ENCODE measurements at places on chromosomes 5 and 9.

DNA sequence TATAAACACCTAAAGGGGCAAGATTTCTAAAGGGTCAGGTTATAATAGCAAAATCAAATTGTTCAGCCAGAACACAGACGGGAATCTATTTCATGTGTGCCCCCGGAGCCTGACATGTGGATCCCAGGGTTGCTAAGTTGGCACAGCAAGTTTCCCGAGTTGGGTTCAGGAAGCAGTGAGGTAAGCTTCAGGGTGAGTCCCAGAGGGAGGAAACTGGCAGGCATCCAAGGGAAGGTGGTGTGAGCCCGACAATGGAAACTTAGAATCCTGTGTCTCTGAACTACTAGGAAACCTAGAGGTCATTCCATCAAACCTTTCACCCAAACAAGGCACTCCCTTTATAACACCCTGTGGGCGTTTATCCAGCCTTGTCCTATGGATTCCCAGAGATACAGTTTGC lies 98.4 kb downstream of the ADRB2 start:
- no peak for DNase-seq

DNA sequence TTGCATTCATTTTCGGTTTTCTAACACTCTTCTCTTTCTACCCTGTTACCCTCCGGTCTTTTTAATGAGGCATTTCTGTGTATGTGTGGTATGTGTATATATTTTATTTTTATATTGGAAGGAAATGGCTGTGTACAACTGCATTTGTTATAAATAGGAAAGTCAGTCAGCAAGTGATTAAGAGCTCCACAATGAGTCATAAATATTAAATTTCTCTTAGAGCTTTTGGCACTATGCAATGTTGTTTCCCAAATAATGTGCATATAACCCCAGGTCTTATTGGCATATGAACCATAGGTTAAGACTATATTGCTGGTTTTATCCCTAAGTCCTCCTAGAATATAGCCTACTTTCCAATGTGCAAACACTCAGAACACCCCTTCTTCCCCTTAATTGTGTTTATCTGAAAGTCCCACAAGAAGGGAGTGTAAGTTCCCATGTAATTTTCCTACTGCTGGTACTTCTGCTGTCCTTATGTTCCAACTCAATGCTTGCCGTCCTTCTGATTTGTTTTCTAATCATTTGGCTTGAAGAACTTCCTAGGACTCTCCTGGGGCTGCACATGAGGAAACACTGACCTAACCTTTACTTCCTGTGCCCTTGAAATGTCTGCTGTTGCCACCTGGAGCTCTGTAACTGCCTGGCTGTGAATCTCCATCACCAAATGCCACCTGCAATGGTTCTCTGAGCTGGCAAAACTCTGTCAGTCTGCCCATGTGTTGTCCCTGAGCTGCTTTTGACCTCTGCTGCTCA lies 65.5 kb upstream of the PCSK5 start:
- no peak for DNase-seq

- DNase-seq = no peak
These were observed 101.5 kb downstream of the GCNT1 start for GRCh38 chr9:76560481-76560922.

GRCh38 chr5:111737716-111738115 lies 19.3 kb downstream of the NREP start:
- no peak for DNase-seq

DNA sequence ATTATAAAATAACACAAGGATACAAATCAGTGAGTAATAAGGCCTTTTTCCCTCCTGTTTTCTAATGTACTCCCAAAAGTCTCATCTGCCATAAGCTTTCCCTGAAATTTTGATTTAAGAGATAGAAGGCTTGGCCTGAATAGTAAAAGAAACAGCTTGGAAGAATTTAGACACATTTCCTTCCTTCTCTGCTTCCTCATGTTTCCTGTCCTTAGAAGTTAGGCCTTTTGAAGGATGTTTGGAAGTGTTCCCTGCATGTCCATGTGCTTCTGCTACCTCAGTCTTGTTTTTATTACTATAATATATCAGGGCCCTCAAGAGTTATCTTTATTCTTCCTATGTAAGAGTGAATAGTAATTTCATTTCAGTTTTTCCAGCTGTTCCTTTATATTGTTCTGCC lies 242.7 kb downstream of the DEPDC1B start:
- DNase-seq = no peak

DNA sequence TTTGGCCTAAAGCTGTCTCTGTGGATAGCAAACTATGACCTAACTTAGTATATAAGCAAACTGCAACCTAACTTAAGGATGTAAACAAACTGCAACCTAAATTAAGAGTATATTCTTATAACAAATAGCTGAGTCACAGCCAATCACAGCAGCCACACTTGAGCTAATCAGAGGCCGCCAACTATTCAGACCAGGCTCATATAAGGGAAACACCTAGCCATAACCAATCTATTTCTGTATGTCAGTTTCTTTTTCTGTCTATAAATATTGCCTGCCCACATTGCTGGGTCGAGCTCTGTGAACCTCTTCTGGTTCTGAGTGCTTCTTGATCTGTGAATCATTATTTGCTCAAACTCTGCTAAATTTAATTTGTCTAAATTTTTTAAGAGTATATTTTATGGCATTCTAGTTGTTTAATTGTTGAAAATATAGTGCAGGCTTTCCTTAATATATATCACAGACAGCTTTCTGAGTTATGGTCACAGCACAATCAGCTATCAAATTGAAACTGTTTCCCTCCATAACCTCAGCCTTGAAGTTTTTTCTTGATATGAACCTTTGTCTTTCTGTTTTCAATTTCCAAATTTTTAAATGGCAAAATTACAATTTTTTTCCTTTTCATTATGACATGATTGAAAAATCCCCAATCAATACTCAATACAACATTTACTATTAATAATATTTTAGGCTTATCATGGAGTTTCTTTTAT lies 327.1 kb upstream of the NUDT12 start:
- DNase-seq = no peak

GRCh38 chr9:136001231-136001630 lies 40.1 kb upstream of the UBAC1 start:
- DNase-seq = no peak

- no peak for DNase-seq
These were observed 58.2 kb downstream of the RICTOR start for GRCh38 chr5:39015743-39016586.

- DNase-seq = no peak
These were observed 47.1 kb downstream of the FOXI1 start for GRCh38 chr5:170152767-170153166.

- no peak for DNase-seq
These were observed 32.8 kb downstream of the SECISBP2 start for GRCh38 chr9:89350988-89351557.

- DNase-seq = no peak
These were observed 150.9 kb downstream of the FGF18 start for GRCh38 chr5:171570244-171570825.

DNA sequence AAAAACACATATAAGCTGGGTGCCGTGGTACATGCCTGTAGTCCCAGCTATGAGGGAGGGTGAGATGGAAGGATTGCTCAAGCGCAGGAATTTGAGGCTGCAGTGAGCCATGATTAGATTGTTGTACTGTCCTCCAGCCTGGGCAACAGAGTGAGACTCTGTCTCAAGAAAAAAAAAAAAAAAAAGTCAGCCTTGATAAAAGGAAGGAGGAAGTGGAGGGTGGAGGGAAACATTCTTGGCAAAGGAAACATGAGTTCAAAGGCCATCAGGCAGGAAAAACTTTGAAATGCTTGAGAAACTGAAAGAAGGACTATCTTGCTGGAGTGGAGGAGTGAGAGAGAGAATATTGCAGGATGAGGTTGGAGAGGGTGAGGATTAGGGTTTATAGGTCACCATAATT lies 18.3 kb upstream of the ANKHD1 start:
- no peak for DNase-seq

- no peak for DNase-seq
These were observed 96.8 kb downstream of the OR2K2 start for GRCh38 chr9:111232997-111233790.

- DNase-seq = no peak
These were observed 91.8 kb upstream of the DMRT1 start for GRCh38 chr9:749716-750115.

GRCh38 chr9:22103685-22104575 lies 94.8 kb upstream of the CDKN2B start:
- no peak for DNase-seq

DNA sequence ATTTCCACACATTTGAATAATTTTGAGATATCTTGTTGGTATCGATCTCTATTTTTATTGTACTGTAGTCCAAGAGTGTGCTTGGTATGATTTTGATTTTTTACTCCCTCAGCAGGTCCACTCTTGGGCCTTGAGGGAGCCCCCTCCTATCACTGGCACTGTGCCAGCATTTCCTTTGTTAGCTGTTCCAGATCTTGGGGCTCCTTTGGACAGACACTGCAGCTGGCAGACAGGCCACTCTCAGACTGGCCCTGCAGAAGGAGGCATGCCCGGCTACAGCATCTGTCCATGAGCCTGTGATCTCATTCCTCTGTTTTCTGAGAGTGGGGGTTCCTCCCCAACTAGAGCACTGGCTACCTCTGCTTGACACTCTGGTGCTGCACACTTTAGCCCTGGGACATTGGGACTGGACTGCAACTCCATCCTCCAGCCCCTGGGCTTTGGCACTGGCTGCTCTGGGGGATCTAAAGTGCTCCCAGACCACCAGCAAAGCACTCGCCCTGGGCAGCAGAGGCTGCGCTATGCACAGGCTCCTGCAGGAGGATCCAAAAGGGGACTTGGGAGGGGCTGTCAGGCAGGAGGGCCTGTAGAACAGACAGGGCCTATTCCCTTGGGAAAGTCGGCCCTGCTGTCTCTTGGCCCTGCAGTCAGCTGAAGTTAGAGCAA lies 271.3 kb upstream of the DMAC1 start:
- DNase-seq = no peak

GRCh38 chr5:89437450-89438435 lies 554.8 kb upstream of the MEF2C start:
- no peak for DNase-seq
